ENCODE measurements at places on chromosomes 16 and 17.

- no peaks in the 10 kb centered on the region for H3K27me3 ChIP-seq
- H3K36me3 ChIP-seq, result no peaks in the 10 kb centered on the region
- no peak overlapping the region for H3K4me3 ChIP-seq
- peak; percentile 27 for DNase-seq
- peaks cover 5% of the 10 kb centered on the region for H3K4me1 ChIP-seq
Observed at GRCh38 chr16:56911771-56912571, 20.0 kb upstream of the HERPUD1 start.

- no peaks in the 10 kb centered on the region for H3K4me1 ChIP-seq
- H3K4me3 ChIP-seq, result no peak overlapping the region
- no peak overlapping the region for H3K27ac ChIP-seq
- H3K27me3 ChIP-seq, result no peaks in the 10 kb centered on the region
- DNase-seq, result no peak
- no peaks in the 10 kb centered on the region for H3K36me3 ChIP-seq
Observed at GRCh38 chr17:81171941-81172340, 5.9 kb upstream of the AATK start.

GRCh38 chr17:17510456-17511292 lies 14.5 kb upstream of the RASD1 start:
- H3K36me3 ChIP-seq, result no peaks in the 10 kb centered on the region
- no peak for DNase-seq
- H3K4me1 ChIP-seq, result peaks cover 3% of the 10 kb centered on the region
- no peaks in the 10 kb centered on the region for H3K27me3 ChIP-seq

DNA sequence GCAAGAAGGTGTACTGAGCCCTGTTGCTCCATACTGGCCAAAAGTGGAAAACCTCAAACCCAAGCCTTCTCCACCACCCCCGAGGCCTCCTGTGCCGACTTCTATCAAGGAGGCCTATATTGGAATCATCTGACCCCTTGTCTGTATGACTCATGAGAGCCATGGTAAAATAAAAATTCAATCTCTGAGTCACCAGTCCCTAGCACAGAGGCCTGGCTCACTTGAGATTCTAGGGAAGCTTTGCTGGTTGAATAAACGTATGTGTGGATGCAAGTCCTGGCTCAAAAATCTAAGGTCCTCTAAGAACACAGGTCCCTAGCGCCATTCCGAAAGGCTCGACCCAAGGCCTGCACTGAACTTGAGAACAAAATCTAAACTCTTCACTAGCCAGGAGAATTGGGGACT lies 15.0 kb downstream of the NSMCE1 start:
- peaks cover 6% of the 10 kb centered on the region for H3K4me1 ChIP-seq
- H3K27me3 ChIP-seq, result no peaks in the 10 kb centered on the region
- H3K27ac ChIP-seq, result peak overlapping the region; percentile 28
- DNase-seq, result no peak
- H3K4me3 ChIP-seq, result no peak overlapping the region

- no peaks in the 10 kb centered on the region for H3K27me3 ChIP-seq
- H3K27ac ChIP-seq, result no peak overlapping the region
Observed at GRCh38 chr17:17724307-17725010, 43.2 kb downstream of the RAI1 start.

DNA sequence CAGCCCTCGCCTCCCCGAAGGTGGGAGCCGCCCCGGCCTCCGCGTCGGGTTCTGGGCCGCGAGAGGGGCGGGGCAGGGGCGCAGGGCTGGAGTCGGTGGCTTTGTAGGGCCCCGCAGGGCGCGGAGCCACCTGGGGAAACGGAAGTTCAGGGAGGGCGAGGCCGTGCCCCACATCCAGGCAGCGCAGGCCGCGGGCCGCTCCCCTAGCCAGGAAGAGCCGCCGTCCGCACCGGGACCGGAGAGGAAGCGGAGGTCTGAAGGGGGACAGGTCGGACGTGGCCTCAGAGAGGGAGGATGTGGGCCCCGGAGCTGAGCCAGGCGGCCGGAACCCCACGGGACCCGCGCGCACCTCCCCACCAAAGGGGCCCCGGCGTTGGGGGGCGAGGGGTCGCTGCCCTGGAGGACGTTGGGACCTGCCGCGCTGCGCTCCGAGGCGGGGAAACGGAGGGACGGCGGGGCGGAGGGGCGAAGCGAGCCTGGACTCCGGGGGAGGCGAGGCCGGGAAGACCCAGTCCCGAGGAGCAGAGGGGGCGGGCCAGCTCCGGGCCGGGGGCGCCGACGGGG lies 482 bp upstream of the SLC16A3 start:
- no peaks in the 10 kb centered on the region for H3K27me3 ChIP-seq
- H3K4me3 ChIP-seq, result peak overlapping the region; percentile 51
- peak overlapping the region; percentile 90 for H3K27ac ChIP-seq
- DNase-seq, result no peak

- H3K27me3 ChIP-seq, result no peaks in the 10 kb centered on the region
- no peaks in the 10 kb centered on the region for H3K4me1 ChIP-seq
- no peaks in the 10 kb centered on the region for H3K36me3 ChIP-seq
- DNase-seq, result peak; percentile 36
- H3K27ac ChIP-seq, result no peak overlapping the region
- no peak overlapping the region for H3K4me3 ChIP-seq
Observed at GRCh38 chr17:19904924-19905323, 37.2 kb upstream of the ULK2 start.

DNA sequence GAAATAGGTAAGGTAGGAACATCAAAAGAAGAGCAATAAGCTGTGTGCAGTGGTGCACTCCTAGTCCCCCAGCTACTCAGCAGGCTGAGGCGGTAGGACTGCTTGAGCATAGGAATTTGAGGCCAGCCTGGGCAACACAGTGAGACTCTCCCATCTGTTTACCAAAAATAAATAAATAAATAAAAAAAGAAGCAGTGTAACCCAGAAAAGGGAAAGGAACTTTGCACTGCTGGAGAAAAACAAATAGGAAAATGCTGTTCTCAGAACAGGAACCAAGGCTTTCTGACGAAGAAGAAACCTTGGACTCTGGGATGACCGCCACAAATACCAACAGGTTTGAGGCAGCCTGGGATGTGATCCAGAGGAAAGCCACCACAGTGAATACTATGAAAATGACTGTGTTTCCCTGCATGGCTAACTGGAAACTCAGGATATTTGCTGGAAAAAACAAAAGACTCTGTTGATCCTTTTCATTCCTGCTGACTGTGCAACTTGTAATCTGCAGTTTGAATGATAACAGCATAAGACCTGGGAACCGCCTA lies 41.2 kb downstream of the TTC19 start:
- H3K36me3 ChIP-seq, result no peaks in the 10 kb centered on the region
- H3K4me3 ChIP-seq, result no peak overlapping the region
- no peaks in the 10 kb centered on the region for H3K4me1 ChIP-seq
- peak; percentile 64 for DNase-seq

- no peak overlapping the region for H3K27ac ChIP-seq
- H3K27me3 ChIP-seq, result no peaks in the 10 kb centered on the region
- H3K4me3 ChIP-seq, result no peak overlapping the region
- H3K4me1 ChIP-seq, result no peaks in the 10 kb centered on the region
Observed at GRCh38 chr17:42720996-42721583, 23.8 kb downstream of the EZH1 start.

GRCh38 chr17:16909472-16910246 lies 62.3 kb downstream of the TNFRSF13B start:
- no peaks in the 10 kb centered on the region for H3K27me3 ChIP-seq
- peak; percentile 13 for DNase-seq
- no peak overlapping the region for H3K27ac ChIP-seq
- no peak overlapping the region for H3K4me3 ChIP-seq
- no peaks in the 10 kb centered on the region for H3K36me3 ChIP-seq

- H3K27me3 ChIP-seq, result no peaks in the 10 kb centered on the region
- DNase-seq, result no peak
- no peak overlapping the region for H3K27ac ChIP-seq
- H3K36me3 ChIP-seq, result no peaks in the 10 kb centered on the region
- no peaks in the 10 kb centered on the region for H3K4me1 ChIP-seq
Observed at GRCh38 chr17:48631693-48632578, 5.8 kb upstream of the HOXB9 start.

DNA sequence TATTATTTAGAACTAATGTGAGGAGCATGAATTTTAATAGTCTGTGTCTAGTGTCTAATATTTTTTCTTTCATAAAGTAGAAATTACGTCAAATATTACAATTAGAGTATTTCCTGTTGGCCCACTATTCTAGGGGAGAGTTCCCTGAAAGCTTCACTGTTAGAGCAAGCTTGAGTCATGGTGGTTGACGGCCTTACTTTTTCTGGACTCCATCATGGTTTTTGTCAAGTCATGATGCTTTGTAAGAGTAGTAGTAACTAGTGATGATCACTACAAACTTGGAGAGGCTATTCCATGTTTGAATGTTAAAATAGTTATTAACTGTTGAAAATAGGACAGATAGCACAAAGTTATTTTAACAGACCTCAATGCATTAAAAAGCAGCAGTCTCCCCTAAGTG lies 1.7 kb downstream of the PSMD11 start:
- no peak overlapping the region for H3K4me3 ChIP-seq
- no peaks in the 10 kb centered on the region for H3K27me3 ChIP-seq
- peaks cover 3% of the 10 kb centered on the region for H3K4me1 ChIP-seq
- no peak for DNase-seq
- no peaks in the 10 kb centered on the region for H3K36me3 ChIP-seq

GRCh38 chr17:8709006-8709405 lies 35.6 kb downstream of the CCDC42 start:
- no peak for DNase-seq
- no peak overlapping the region for H3K4me3 ChIP-seq

DNA sequence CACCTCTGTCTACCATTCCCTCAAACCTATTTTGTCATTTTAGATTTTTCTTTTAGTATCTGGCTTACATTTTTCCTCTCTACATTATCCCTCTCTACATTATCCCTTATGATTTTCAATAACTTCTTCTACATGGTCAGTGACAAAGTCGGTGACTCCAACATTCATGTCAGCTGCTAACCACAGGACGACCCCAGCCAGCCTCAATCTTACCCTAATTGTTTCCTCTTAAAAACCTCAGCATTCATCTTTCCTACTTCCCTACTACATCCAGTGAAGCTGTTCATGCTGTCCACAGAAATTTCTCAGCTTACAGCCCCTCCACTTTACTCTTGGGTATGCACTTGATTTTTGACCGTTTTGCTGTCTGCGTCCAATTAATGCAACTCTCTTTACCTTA lies 8.3 kb downstream of the MYH10 start:
- no peaks in the 10 kb centered on the region for H3K4me1 ChIP-seq
- no peaks in the 10 kb centered on the region for H3K27me3 ChIP-seq
- H3K27ac ChIP-seq, result no peak overlapping the region

DNA sequence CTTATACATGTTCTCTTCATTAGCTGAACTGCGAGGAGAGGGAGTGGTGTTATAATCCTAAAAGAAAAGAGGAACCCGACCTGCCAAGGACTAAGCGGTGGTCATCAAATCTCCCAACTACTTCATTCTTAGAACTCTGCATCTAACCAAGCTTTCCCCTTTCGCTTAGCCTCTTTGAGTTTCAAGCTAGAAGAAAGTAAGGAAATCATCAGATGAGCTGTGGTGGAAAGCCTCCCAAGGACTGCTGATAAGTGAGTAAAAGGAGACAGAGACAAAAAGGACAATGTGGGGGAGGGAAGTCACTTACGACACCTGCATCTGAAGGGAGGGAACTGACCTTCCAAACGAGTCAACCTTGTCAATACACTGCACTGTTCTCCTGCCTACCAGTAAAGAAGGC lies 121.3 kb downstream of the TRIM37 start:
- no peak overlapping the region for H3K27ac ChIP-seq
- H3K27me3 ChIP-seq, result no peaks in the 10 kb centered on the region
- no peak overlapping the region for H3K4me3 ChIP-seq
- DNase-seq, result peak; percentile 39
- no peaks in the 10 kb centered on the region for H3K4me1 ChIP-seq
- H3K36me3 ChIP-seq, result no peaks in the 10 kb centered on the region

Data from testis (tissue), 5 donors.